RPMI7951 (cell line): ENCODE measurements at places on chromosomes 5 and 9. TPM values are rescaled to one million over a fixed set of nuclear protein-coding genes. Genes with fewer than 3 reads are reported as not detected.
A peak's percentile ranks its signal among the peaks of the same experiment; 100 is the strongest.

- no peak for DNase-seq
Measured at GRCh38 chr5:135441919-135442318, 5.2 kb downstream of the DCANP1 start.

GRCh38 chr5:155912291-155912690, 414.7 kb upstream of the SGCD start:
- DNase-seq, result no peak

- no peak for DNase-seq
Measured at GRCh38 chr9:81776390-81776789, 87.0 kb upstream of the TLE1 start.

The PCDHGB2 gene
- 4.6 and 6.0 TPM in 2 replicates for total RNA-seq

DNA sequence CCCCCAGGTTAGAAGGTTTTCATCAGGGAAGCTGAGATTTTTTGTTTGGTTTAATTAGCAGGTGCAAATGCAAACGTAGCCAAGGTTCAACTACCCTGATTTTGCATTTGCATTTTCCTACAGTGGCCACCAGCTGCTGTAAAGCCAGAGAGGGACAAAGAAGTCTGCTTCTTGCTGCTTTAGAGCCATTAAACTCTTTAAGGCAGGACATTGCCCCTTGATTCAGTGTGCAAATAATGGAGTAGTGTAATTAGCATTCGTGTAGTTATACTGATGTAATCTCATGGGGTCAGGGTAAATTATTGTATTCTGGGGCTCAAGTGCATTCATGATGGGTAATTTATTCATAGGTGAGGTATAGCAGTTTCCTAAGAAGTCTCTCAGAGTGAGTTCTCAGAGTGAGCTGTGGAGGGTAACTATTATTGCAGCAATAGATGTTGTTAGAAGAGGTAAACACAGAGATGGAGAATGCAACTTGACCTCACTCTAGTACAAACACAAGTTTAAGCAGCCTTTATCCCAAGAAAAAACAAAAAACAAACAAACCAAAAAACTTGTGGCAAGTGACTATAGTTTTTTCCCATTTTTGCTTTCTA, 526.5 kb downstream of the KIF4B start:
- DNase-seq, result no peak

GRCh38 chr5:114830114-114830513, 339.6 kb downstream of the TRIM36 start:
- DNase-seq, result no peak

- no peak for DNase-seq
Measured at GRCh38 chr9:92360083-92360482, 34.3 kb downstream of the CENPP start.

DNA sequence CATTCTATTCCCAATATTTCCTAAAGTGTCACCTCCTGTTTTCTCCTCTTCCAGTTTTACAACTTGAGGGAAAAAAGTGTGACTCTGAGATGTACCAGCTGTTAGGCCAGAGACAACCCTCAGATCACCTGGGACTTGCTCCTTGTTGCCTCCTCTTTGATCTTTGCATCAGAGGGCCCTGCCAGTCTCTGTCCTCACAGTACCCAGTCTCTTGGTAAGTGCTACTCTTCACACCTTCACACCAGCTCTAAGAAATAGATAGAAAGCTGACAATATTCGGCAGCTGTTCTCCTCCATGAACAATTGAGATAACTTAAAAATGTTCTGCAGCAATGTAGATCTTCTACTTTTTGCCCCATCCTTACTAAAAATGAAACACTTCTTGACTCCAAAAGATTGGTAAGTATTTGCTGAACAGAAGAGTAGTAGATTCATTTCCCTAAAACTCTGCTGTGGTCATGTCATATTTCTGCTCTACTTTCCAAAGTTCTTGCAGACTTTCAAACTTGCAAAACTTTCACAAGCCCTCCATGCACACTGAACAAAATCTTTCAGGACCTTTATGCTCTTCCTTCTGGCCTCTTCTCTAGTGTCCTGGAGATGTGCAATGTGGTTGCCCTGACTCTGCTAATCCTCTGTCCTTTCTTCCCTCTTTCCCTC, 188.6 kb downstream of the SNX18 start:
- DNase-seq, result no peak

DNA sequence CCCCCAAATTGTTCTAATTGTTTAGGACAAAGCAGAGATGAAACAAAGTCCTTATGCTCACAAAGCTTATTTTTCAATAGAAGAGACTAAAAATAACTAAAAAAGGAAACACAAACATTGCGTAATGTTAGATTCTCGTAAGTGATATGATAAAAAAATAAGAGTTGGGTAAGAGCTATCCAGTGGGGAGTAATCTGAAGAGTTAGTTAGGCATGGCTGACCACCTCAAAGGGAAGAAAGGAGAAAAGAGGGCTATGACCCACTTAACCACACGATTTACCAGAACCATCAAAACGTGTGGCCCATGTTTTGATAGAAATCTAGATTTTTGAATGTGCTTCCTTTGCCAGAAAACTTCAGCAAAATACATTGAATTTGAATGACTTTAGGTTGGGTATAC, 1296.8 kb upstream of the NUDT12 start:
- no peak for DNase-seq

GRCh38 chr9:95399261-95399660, 81.8 kb upstream of the FANCC start:
- DNase-seq, result no peak

- DNase-seq, result no peak
Measured at GRCh38 chr9:29289365-29289764, 1716.1 kb upstream of the C9orf72 start.

DNA sequence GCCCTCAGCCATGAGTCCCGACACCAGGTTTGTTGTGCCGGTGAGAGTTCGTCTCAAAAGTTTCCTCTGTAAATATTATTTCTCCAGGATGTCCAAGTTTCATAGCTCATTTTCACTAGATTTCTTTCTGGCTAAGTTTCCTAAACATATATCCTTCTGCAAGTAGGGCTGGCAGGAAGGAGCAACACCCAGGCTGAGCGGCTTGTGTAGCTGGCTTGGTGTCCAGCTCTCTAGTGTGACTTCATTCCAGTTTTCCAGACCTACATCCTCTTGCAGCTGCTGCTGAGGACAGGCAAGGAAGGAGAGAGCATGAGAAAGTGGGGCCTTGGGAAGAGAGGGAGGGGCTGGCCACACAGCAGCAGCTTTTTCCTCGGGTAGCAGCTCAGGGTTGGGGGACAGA, 80.3 kb downstream of the FGF1 start:
- DNase-seq, result no peak

GRCh38 chr5:179817890-179818745, 2.6 kb upstream of the SQSTM1 start:
- DNase-seq, result no peak

The SEMA5A gene
- total RNA-seq, result 12.0 and 14.3 TPM in 2 replicates

DNA sequence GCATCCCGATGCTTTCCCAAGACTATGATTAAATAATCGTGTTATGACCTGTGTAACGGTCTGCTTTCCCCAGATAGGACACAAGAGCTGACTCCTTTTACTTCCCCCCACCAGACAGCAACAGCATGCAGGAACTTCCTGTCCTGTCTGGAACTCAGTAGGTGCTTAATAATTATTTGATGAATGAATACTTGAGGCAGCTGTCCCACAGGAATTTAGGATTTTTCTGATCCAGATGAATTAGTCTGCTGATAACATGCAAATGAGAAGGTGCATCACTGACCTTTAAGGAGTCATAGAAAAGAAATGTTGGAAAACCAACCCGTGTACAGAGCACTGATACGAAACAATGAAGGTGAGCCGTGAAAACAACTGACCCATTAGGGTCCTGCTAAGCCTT, 12.2 kb downstream of the RNF130 start:
- no peak for DNase-seq

- DNase-seq, result no peak
Measured at GRCh38 chr9:114446672-114447450, 58.4 kb downstream of the WHRN start.

DNA sequence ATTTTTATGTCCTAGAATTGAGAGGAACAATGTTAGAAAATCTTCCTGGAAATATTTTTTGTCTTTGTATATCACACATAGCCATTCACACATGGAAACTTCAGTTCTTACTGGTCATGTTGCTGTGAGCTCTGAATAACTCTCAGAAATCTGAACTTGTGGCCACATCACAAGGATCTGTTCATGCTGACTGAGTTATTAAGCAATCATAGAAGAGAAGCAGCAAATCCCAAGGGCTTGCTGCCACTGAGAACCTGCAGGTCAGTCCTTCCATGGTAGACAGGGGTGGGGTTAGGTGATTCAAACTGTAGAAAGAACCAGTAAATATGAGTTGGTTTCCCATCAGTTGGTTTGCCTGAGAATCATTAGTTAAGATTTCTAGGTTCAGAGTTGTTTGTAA, 27.6 kb downstream of the SGCD start:
- no peak for DNase-seq

DNA sequence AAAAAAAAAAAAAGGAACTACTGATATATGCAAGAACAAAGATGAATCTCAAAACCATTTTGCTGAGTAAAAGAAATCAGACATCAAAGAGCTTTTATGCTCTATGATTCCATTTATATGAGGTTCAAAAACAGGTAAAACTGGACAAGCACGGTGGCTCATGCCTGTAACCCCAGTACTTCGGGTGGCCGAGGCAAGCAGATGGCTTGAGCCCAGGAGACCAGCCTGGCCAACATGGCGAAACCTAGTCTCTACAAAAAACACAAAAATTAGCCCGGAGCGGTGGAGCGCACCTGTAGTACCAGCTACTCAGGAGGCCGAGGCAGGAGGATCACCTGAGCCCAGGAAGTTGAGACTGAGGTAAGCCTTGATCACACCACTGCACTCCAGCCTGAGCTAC, 7.8 kb downstream of the PTBP3 start:
- DNase-seq, result no peak

The TBCA gene
- 122 and 131 TPM in 2 replicates for total RNA-seq

The IFNA8 gene
- not detected in 2 replicates for total RNA-seq

DNA sequence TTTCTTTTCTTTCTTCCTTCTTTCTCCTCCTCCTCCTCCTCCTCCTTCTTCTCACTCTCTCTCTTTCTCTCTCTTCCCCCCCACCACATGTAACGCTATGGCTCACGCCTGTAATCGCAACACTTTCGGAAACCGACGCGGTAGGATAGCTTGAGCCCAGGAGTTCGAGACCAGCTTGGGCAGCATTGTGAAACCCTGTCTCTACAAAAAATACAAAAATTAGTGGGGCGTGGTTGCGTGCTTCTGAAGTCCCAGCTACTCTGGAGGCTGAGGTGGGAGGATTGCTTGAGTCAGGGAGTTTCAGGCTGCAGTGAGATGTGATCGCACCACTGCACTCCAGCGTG, 736 bp upstream of the GLDC start:
- no peak for DNase-seq

DNA sequence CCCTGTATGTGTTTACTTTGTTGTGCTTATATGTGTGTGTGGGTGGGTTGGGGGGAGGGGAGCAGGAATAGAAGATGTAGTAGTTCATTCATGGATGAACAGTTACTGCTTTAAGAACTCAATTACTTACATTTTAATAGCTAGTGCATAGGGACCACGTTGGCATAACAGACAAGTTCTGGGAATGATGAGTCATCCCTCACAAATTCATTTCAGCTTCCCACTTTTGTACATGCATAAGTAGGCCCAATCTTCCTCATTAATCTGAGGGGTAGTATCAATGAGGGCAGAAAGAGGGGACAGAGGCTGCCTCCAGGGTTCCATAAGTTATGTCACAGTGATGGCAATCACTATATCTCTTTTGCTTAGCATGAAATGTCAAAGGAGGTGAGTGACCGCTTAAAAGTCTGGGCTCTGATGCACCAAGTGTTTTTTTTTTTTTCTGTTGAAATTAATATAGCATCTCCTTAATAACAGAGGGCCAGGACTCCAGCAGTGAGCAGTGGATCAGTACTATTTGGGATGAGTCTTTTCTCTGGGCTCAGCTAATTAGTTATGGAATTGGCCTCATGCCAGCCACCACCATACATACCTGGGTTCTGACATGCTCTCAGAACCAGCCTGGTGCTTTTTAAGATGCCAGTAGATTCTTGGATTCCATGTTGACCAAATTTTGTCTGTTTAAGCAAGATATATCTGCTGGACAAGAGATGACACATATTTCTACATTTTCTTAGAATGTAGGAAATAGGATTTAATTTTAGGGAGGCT, 37.1 kb downstream of the PRDM6 start:
- DNase-seq, result peak; percentile 43

- no peak for DNase-seq
Measured at GRCh38 chr5:179276838-179277395, 68.3 kb downstream of the ADAMTS2 start.

The SMIM3 gene
- total RNA-seq, result 150 and 175 TPM in 2 replicates

The MED10 gene
- 10.5 and 16.8 TPM in 2 replicates for total RNA-seq

The TRIM36 gene
- 2.4 and 3.5 TPM in 2 replicates for total RNA-seq

- no peak for DNase-seq
Measured at GRCh38 chr5:88144219-88145001, 124.2 kb downstream of the TMEM161B start.

DNA sequence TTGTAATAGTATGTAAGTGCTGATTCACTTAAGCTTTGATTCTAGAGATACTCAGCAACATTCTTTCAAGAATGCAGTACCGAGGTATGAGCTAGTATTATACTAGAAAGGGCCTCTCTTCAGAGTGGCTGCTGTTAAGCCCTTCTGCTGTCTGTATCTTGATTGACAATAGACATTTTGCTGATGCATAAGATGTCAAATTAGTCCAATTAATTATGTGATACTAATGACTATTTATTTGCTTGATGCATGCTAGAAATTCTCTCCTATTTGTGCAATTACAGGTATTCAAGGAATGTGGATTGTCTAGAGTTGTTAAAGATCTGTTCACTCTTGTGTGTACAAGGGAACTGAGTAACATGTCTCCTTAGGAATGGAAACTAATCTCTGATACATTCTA, 92.3 kb upstream of the PTGER4 start:
- DNase-seq, result no peak

DNA sequence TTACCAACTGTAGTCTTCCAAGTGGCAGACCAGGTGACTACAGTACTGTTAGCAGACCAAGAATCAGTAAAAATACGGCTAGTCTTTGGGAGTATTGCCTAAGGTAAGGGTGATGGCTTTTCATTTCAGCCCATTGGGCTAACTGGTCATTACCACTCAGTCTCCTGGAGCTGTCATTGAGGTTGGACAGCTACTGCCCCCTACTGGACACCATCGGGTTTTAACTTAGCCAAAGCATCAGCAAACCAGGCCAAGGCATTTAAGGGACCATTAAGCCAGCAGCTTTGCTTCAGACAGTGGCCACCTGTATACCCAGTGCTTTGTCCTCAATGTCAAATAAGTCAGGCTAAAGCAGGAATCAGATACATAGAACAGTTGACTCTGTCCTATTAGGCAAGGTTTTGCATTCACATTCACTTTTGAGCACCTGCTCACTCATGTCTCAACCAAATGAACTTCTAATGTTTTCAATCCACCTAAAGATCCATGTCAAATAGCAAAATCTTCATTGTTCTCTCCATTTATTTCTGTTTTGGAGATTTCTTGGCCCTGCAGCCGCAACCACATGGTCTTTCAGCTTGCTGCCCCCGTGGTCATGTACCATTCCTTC, 117.2 kb downstream of the INVS start:
- peak; percentile 63 for DNase-seq

The PALM2AKAP2 gene
- 31.7 and 39.6 TPM in 2 replicates for total RNA-seq
